GM12864 (cell line): ENCODE measurements at places on chromosomes 16 and 17.

GRCh38 chr16:87957296-87958094 is 6.3 kb downstream of the BANP start:
- DNase-seq = no peak

- DNase-seq = no peak
Measured at GRCh38 chr16:19112099-19112407, 1.7 kb upstream of the ITPRIPL2 start.

DNA sequence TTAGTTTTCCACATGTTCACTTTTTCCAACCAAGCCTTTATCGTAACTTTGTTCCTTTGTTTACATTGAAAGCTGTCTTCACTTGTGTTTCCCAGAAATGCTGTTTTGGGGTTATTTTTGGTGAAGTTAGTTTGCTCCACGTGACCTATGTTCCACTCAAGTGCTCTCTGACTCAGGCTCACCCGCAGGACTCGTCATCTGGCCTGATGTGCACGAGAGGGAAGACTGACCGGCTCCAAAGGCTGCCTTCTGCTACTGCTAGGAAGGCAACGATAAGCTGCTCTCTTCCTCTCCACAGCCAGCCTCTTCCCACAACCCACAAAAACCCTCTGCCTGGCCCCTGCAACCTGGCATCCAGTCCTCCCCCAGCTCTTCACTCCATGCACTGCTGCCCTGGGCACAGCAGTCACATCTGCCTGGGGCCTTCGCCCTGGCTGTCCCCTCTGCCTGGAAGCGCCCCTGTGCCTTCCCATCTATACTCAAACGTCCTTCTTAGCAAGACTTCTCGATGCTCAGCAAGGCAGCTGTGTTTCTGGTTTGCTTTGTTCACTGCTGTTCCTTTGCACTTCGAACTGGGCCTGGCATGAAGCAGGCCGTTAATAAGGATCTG is 28.0 kb downstream of the ZCCHC14 start:
- no peak for DNase-seq

GRCh38 chr17:55680686-55681341 is 41.9 kb downstream of the TMEM100 start:
- DNase-seq = no peak

DNA sequence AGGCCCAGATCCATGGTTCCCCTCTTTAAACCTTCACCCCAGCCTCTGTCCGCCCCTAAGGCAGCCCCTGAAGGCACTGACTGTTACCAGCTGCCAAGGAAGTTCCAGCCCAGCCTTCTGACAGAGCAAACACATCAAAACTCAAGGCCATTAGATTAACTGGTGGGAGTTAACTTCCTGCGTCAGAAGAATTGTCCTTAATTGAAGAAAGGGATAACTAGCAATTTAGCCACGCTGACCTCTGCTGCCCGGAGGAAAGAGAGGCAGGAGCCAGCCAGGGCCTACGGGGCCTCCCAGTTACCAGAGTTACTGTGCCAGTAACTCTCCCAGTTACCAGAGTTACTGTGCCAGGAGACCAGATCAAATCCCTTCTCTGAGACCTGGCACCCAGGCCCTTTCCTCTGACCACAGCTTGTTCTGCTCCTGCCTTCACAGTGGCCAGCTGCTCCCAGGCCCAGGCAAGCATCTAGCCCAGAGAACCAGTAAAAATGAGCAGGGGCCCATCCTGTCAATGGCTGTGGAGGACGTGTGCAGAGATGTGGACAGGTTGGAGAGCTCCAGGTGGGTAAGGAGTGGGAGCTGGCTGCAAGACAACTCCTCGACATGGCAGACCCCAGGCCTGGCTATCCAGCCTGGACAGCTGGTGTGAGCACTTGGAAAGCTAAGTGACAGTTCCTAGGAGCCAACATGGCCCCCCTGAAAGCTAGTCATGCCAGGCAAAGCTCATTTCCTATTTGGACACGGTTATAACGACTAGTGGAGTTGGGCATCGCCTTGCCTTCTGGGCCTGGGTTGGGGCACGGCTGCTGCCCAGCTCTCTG is 2.8 kb upstream of the PITPNM3 start:
- no peak for DNase-seq

DNA sequence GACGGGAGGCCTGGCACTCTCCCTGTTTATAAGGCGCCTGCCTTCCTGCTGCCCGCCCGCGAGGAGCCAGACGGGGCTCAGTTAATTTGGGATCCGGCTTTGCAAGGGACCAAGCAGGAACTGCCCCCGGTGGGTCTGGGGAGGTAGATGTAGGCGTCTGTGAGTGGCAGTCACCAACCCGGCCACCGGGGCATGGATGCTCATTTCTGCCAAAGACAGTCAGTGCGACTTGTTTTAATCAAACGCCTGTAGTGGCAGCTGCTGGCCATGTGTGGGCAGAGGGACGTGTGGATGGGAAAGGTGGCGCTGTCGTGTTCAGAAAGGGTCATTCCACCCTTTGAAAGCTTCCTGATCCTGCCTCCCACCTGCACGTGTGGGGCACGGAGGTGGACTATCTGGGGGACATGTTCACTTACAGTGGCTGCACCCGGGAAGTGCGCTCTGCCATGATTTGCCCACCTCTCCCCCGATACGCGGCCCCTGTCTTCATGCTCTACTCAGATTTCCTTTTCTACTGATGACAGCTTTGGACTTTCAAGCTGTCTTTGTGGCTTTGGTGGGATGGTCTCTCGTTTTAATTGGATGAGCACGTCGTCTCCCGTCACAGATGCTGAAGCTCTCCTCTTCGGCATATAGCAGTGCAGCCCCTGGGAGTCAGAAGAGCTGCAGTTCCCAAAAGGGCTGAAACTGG is 60.3 kb upstream of the CIBAR2 start:
- no peak for DNase-seq

GRCh38 chr16:84501077-84501735 is 3.3 kb downstream of the MEAK7 start:
- DNase-seq = no peak

- DNase-seq = no peak
Measured at GRCh38 chr16:76502063-76502462, 224.9 kb downstream of the CNTNAP4 start.

GRCh38 chr17:71937914-71938313 is 182.9 kb upstream of the SOX9 start:
- DNase-seq = no peak

DNA sequence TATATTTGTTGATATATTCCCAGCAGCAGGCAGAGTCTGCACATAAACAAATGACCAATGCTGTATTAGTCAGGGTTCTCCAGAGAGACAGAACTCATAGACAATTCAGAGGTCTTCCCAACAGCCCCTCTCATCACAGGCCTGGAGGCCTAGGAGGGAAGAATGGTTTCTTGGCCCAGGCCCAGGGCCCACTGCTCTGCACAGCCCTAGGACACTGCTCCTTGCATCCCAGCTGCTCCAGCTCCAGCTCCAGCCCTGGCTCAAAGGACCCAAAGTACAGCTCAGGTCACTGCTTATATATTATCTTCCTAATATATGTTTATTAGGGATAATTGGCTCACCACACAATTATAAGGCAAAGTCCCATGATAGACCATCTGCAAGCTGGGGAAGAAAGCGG is 749.9 kb downstream of the KCNJ2 start:
- no peak for DNase-seq

DNA sequence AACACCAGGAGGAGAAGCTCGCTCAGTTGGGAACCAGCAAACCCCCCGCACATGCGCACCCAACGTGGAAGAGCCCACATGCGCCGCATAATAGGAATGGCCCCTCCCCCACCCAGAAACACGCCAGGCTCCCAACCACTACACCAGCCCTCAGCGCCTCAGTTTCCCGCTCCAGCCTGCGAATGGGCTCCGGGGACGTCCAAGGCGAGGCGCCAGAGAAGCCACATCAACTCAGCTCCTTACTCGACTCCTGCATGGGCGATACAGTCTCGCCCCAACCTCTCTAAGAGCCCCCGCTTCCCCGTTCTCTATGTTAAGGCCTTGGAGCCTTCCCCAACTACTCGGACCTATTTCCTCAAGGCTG is 504 bp downstream of the SRSF1 start:
- no peak for DNase-seq

- DNase-seq = no peak
Measured at GRCh38 chr17:21004016-21004930, 38.5 kb downstream of the USP22 start.

GRCh38 chr16:88466175-88466862 is 13.2 kb downstream of the ZFPM1 start:
- no peak for DNase-seq

GRCh38 chr17:41724476-41725050 is 9.9 kb downstream of the HAP1 start:
- DNase-seq = no peak

- no peak for DNase-seq
Measured at GRCh38 chr16:15835136-15835878, 21.5 kb downstream of the MYH11 start.

DNA sequence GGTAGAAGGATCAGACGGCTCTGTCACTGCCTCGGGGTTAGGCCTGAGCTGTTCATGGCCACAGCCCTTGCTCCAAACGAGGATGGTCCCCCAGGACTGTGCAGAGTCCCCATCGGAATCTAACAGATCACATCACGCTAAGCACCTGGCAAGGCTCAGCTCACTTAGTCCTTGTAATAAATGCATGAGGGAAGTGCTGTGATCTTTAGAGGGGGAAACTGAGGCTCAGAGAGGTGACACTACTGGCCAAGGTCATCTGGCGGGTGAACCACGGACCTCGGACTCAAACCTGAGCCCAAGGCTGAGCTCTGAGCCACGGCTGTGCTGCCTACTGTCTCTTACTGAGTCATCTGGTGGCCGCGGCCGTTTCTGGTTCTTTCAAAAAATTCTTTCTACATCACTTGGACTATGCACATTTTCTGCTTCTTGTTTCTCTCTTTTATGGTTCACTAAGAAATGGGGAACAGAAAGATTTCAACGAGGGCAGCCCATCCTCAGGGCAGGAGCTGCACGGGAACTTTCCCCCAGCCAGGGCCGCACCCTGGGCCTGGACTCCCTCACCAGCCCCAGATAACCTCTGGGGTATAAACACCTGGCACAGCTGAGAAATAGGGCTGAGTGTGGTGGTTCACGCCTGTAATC is 55.6 kb downstream of the COTL1 start:
- DNase-seq = peak; percentile 15

DNA sequence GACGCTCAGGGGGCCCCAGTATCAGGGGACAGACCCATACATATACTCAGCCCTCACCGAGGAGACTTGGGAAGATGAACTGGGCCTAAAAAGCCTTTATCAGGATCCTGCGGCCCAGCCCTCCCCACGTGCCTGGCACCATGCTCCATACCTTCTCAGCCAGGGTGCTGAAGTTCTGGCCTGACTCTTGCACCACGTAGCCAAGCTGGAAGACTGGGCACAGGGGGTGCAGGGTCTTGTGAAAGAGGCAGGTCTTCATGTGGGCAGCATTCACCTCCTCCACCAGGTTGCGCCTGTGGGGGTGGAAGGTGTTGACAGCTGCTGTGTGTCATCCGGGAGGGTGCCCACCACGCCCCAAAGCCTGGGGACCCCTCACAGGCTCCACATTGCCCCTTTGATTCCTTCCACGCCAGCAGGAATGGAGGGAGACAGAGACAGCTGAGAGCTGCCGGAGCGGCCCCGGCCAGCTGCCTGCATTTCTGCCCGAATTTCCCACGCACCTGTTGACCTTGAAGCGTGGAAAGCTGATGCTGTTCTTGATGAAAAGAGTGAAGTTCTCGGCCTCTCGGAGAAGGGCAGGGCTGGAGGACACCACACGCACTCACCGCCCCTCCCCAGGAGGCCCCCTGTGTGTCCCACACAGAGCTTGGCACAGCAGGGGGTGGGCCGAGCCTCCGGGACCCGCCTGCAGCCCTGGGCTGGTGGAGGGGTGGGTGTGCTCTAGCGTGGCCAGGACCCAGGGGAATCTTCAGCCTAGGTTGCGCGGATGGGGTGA is 10.4 kb upstream of the CAMKK1 start:
- DNase-seq = no peak

GRCh38 chr17:82583720-82584234 is 64.2 kb downstream of the FOXK2 start:
- DNase-seq = no peak

DNA sequence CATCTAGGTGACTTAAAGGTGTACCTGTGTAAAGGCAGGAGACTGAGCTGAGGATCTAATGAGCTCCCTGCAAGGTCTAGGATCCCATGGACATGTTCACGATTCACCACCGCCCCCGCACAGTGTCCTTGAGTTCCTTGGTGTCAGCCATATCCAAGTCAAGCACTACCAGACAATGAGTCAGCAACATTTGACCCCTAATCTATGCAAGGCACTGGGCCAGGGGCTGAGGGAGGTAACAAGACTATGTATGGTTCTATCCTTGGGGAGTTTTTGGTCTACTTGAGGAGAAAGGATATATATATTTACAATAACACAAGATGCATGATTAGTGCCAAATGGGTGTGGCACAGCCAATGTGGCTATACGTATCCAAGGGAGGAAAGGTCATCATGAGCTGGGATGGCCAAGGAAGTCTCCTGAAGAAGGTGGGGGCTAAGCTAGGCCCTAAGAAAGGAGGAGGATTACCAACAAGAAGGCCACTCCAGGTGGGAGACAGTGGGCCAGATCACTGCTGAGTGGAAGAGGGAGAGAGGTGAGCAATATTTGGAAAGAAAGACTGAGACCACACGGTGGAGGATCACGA is 35.0 kb downstream of the ITGB3 start:
- no peak for DNase-seq

- DNase-seq = no peak
Measured at GRCh38 chr17:77528516-77529327, 388.0 kb downstream of the SEC14L1 start.

GRCh38 chr17:17472333-17472920 is 4.4 kb upstream of the MED9 start:
- no peak for DNase-seq

DNA sequence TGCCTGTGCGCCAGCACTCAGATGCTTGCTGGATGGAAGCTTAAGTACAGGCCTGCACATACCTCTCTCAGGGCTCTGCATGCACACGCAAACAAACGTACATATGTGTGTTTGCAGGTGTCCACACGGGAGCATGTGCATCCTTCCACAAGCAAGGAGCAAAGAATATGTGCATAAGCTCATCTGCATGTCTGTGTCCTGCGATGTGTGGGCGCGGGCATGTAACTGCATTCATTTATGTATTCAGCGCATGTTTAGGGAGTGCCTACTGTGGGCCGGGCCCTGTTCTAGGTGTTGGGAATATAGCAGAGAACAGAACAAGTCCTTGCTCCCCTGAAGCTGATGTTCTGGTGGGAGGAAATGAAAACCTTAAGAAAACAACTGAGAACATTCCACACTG is 13.7 kb downstream of the TRPV2 start:
- DNase-seq = no peak

- DNase-seq = no peak
Measured at GRCh38 chr16:67961551-67961957, 6.9 kb downstream of the SLC12A4 start.

DNA sequence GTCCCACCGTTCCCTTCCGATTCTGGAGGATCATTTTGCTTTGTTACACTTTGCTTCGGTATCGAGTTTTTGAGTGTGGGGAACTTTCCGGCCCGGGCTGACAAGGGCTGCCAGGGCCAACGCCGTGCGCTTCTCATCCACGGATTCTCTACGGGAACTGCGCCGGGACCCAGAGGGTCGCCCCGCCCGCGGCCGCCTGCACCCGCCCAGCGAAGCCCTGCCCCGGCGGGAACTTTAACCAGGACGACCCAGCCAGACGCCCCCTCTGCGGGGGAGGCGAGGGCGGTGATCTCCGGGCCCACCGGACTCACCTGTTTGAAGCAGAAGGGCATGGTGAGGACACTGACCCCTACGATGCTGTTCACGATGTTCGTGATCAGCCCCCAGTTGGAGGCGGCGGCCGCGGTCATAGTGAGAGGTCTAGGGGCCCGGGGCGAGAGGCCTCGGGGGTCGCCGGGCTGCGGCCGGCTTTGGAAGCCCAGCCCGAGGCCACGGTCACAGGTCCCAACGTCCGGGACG is 536 bp downstream of the SLC38A10 start:
- no peak for DNase-seq

GRCh38 chr17:74935585-74936469 is at the start of gene OTOP3:
OTOP3 (plus strand) TSS chr17:74935898; CDS start chr17:74935922, 24 bp downstream.
- no peak for DNase-seq

GRCh38 chr17:37605813-37606505 is 3.3 kb downstream of the SYNRG start:
- DNase-seq = no peak
